ENCODE measurements at places on chromosomes 1 and 21.
A peak's percentile ranks its signal among the peaks of the same experiment; 100 is the strongest.

- H3K4me1 ChIP-seq = peaks cover 42% of the 10 kb centered on the region
- no peak for DNase-seq
- H3K4me3 ChIP-seq = peak overlapping the region; percentile 75
- no peaks in the 10 kb centered on the region for H3K36me3 ChIP-seq
Measured at GRCh38 chr21:45973475-45974072, 8.0 kb upstream of the COL6A1 start.

GRCh38 chr1:231678011-231678432 is 51.4 kb downstream of the DISC1 start:
- no peaks in the 10 kb centered on the region for H3K36me3 ChIP-seq
- H3K4me1 ChIP-seq = no peaks in the 10 kb centered on the region
- H3K4me3 ChIP-seq = no peak overlapping the region
- no peaks in the 10 kb centered on the region for H3K27me3 ChIP-seq
- no peak overlapping the region for H3K27ac ChIP-seq

DNA sequence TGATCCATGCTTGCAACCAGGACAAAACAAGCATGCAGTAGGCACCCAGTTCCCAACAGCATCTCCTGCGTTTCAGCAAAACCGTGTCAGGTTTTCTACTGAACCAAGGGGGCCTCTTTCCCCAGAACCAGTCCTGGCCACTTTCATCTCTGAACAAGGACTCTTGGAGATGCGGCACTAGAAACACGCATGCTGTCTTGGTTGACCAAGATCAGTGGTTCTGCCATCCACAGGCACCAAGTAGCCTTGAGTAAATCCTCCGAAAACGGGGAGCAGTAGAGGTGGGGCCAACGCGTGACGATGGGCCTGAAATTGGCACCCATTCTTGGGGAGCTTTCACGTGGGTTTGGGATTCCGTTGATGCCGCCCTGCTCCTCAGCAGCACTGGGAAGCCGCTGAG is 62.5 kb upstream of the AJAP1 start:
- DNase-seq = no peak
- H3K4me3 ChIP-seq = no peak overlapping the region
- no peaks in the 10 kb centered on the region for H3K4me1 ChIP-seq
- no peak overlapping the region for H3K27ac ChIP-seq

GRCh38 chr1:204268101-204268500 is 54.3 kb upstream of the GOLT1A start:
- H3K27me3 ChIP-seq = no peaks in the 10 kb centered on the region
- no peaks in the 10 kb centered on the region for H3K4me1 ChIP-seq
- H3K4me3 ChIP-seq = no peak overlapping the region
- no peak for DNase-seq
- H3K36me3 ChIP-seq = no peaks in the 10 kb centered on the region
